ENCODE measurements at places on chromosomes 5 and 9. TPM values are rescaled to one million over a fixed set of nuclear protein-coding genes. Genes with fewer than 3 reads are reported as not detected.

Gene SH3RF2
- total RNA-seq, result 25.8 TPM

Gene PCDHA1
- total RNA-seq, result not detected

Gene CAMK2A
- 0.08 TPM for total RNA-seq

Gene TICAM2
- 0.47 TPM for total RNA-seq

Gene DTWD2
- 6.0 TPM for total RNA-seq

Gene SLC6A3
- not detected for total RNA-seq

Gene NOL6
- total RNA-seq, result 42.9 TPM

Gene SIL1
- total RNA-seq, result 71.8 TPM

Gene PCDHB10
- under 0.01 TPM for total RNA-seq

Gene TENT4A
- total RNA-seq, result 9.7 TPM

Gene CKMT2
- not detected for total RNA-seq

Gene EPB41L4B
- 5.9 TPM for total RNA-seq

Gene CA9
- total RNA-seq, result 2.1 TPM

Gene GLDC
- 0.94 TPM for total RNA-seq

Gene ORM2
- total RNA-seq, result not detected

Gene STK32A
- total RNA-seq, result under 0.01 TPM

Gene COL15A1
- total RNA-seq, result not detected

Gene SLC4A9
- total RNA-seq, result not detected

Gene CRHBP
- total RNA-seq, result not detected

Gene KIF24
- 1.2 TPM for total RNA-seq

Gene ZDHHC12
- 161 TPM for total RNA-seq

Gene CARTPT
- not detected for total RNA-seq

Gene RUSC2
- 15.5 TPM for total RNA-seq

Gene FGF1
- total RNA-seq, result not detected

Gene VCAN
- total RNA-seq, result 16.6 TPM

Gene MPDZ
- 16.8 TPM for total RNA-seq

Gene FRMD3
- 0.23 TPM for total RNA-seq

Gene IFNK
- 4.3 TPM for total RNA-seq

Gene PHF24
- total RNA-seq, result 0.27 TPM

Gene ROPN1L
- 0.08 TPM for total RNA-seq

Gene SPATA6L
- total RNA-seq, result 1.6 TPM

Gene ANGPTL2
- 0.08 TPM for total RNA-seq

Gene PRRT1B
- total RNA-seq, result not detected

Gene IL13
- not detected for total RNA-seq

Gene CCDC192
- not detected for total RNA-seq

Gene SPINK5
- total RNA-seq, result 0.95 TPM

Gene CRB2
- not detected for total RNA-seq

Gene KCNN2
- not detected for total RNA-seq

Gene IFNA13
- not detected for total RNA-seq

Gene DDX4
- not detected for total RNA-seq

Gene SLC22A4
- 2.2 TPM for total RNA-seq

Gene ZNF622
- 26.2 TPM for total RNA-seq

Gene TNC
- 263 TPM for total RNA-seq

Gene SPATA31E1
- not detected for total RNA-seq

Gene PHYHD1
- 7.5 TPM for total RNA-seq

Gene HSPB3
- total RNA-seq, result not detected

Gene THBS4
- total RNA-seq, result 1.7 TPM

Gene PITX1
- 4.2 TPM for total RNA-seq

Gene ARRDC1
- 120 TPM for total RNA-seq

Gene ARRDC3
- total RNA-seq, result 36.2 TPM
